ENCODE measurements at places on chromosomes 4 and X. TPM values are rescaled to one million over a fixed set of nuclear protein-coding genes. Genes with fewer than 3 reads are reported as not detected.

DNA sequence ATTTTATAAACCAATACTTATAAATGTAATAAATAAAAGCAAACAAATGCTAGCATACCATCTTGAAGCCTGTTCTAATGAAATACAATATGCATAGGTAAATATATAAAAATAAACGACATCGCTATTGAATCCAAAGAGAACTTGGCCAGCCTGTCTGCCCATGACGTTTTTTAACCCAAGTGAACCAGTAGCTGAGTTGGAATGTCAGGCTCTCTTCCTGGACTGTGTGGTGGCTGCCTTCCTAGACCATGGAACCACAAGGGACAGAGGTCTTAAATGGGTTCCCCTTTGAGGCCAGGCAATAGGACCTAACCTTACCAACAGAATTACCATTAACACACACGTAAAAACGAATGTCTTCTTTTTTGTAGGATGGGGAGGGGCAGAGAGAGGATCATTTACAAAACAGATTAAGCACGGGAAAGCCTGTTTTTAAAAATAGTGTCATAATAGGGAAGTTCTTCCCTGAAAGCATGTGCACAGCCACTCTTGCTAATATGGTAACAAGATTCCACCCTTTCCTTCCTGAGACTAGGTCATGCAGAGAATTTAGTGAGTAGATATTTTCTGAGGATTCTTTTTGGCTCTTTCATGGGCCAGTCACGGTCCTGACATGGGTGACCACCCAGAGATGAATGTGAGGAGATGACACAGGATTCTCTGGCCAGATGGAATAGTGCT lies 69.4 kb upstream of the ACSL1 start:
- DNase-seq, result no peak

PF4V1 gene
- not detected for total RNA-seq

GRCh38 chr4:125382995-125383394 lies 68.2 kb downstream of the FAT4 start:
- DNase-seq, result no peak

CFAP99 gene
- total RNA-seq, result not detected

DNA sequence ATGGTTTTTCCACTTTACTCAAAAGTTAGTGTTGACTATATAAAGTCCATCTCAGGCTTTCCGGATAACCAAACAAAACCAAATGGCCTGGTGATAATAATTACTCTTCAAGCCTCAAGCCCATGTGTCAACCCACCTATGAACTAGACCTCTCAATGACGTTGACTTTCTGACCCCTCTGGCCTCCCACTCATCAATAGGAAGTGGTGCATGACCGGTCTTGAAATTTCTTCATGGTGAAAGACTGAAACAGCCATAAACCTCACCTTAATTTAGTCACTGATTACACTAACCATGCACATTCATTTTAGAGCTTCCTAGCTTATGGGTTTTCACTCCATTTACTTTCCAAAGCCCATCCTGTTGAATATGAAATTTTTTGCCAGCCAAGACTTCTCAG lies 276.0 kb downstream of the KLHL13 start:
- DNase-seq, result no peak

DNA sequence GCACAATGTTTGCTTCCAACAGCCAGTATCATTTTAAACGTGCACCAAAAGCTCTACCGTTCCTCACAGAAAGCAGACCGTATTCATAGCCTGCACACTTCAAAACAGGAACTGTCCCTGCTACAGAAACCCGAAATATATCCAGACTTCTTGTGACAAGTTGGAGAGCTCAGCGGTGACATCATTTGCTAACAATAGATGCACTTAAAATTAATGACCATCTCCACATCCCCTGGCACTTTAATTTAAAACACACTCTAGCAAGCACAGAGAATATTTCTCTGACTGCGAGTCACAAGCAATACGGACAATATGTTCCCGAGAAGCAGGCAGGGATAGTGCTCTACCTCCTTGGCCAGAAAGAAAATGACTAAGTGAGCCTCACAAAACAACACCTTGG lies 2.5 kb downstream of the NYX start:
- DNase-seq, result no peak
